Kidney epithelial cell (primary cell): ENCODE measurements at places on chromosomes 12 and 14.

DNA sequence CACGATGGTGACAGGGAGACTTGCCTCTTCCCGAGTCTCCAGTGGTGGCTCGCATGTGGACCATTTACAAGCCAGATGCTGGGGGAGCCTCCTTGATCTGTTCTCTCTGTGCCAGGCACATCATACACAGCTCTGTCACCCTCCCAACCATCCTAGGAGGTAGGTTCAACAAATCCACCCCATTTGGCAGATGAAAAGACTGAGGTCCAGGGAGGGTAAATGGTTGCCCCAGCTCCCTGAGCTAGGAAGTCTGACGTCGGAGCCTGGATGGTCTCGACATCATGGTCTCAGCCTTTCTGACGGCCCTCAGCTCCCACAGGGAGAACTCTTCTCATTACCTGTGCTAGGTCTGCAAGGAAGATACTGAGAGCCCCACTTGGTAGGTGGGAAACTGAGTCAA lies 189.6 kb downstream of the RBM19 start:
- no peak for DNase-seq

DNA sequence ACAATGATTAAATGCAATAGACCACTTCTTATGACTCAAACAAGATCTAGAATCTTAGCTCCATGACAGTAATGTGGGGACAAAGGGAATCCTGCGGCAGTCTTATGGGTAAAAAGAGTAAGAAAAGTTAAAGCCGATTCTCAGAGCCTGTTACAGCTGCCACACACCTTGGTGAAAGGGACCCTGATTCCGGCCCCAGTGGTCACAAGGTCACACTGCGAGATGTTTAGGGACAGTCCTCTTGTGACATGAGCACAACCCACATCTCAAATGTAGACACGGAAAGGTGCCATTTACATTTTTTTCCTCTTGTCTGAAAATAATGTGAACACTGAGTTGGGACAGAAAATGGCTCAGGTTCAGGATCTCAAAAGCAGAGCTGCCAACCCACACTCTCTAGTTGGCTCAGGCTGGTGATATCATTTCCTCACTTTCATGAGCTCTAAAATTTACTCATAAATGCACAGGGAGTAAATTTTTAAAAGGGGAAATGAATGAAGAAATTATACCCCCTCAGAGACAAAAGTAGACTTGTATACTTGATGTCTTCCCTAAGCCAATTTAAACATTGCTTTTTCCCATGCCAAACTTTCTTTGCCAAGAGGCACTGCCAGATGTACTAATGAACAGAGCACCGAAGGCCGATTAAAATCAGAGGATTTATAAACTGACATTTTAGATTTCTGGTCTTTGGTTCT lies 113.1 kb upstream of the OVCH1 start:
- DNase-seq, result no peak

- no peak for DNase-seq
Observed at GRCh38 chr14:52241087-52241793, 26.3 kb upstream of the PTGDR start.

GRCh38 chr12:26112703-26113147 lies 12.1 kb downstream of the BHLHE41 start:
- DNase-seq, result no peak

- no peak for DNase-seq
Observed at GRCh38 chr14:103343905-103344797, 10.1 kb downstream of the EIF5 start.

- DNase-seq, result no peak
Observed at GRCh38 chr14:29144621-29145020, 378.0 kb downstream of the FOXG1 start.

DNA sequence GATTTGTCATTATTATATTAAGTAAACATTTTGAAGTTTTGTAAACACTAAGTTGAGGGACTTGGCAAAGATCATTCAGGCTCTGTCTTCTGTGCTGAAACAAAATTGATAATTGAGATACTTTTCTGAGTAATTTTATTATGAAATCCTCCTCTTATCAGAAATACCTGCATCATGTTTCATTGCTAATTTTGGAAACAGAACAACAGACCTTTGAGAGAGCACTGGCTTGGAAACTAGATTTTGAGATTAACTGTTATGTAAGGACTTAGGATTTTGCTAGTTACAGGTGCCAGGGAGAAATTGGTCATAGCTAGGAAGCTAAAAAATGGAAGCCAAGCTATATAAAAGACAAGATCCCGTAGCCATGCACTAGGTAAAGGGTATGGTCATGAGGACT lies 201.7 kb upstream of the DCN start:
- no peak for DNase-seq

DNA sequence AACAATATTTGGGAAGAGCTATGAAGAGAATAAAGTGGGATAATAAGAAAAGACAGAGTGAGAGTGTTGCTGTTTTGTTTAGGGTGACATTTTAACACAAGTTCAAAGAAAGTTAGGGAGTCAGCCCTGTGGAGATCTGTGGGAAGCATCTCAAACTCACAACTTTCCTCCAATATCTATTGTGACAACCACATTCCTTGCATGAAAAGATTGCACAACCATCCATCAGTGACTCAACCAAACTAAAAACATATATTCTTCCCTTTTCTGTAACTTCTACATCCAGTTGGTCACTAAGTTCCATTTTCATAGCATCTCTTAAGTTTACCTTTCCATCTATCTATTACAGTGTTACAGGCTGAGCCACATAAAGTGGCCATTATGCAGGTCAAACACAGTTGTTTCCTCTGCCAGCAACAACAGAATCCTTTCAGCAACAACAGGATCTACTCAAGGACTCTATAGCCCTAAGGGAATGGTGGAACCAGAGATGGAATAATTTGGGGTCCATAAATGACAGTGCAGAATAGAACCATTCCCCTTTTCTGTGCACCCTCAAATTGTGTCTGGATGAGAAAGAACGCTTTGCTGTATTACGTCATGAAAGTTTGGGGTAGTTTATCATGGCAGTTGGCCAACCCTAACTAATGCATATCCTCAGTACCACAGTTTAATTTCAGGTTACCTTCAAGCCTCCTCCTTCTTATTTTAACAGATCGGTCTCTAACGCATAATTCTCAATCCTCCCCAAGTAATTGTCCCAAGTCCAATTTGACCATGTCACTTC lies 118.8 kb downstream of the ST8SIA1 start:
- DNase-seq, result no peak

- DNase-seq, result no peak
Observed at GRCh38 chr12:2378835-2379330, 326.1 kb downstream of the CACNA1C start.

DNA sequence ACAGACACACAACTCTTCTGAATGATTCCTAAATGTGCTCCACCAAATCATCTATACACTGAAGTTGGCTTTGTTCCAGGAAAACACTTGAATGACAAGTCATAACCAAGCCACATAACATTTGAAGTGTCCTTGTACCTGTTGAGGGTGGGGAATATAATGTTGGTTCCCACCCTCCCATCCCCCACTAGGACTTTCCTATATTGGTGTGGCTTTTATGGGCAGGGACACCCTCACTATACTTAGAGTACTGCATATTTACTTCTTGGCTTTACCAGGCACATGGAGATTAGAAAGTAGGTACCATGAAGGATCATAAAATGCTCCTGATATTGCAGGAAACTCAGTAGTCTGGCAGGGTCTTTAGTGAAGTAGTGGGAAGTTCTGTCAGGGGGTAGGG lies 9.7 kb upstream of the BHLHE41 start:
- DNase-seq, result no peak

DNA sequence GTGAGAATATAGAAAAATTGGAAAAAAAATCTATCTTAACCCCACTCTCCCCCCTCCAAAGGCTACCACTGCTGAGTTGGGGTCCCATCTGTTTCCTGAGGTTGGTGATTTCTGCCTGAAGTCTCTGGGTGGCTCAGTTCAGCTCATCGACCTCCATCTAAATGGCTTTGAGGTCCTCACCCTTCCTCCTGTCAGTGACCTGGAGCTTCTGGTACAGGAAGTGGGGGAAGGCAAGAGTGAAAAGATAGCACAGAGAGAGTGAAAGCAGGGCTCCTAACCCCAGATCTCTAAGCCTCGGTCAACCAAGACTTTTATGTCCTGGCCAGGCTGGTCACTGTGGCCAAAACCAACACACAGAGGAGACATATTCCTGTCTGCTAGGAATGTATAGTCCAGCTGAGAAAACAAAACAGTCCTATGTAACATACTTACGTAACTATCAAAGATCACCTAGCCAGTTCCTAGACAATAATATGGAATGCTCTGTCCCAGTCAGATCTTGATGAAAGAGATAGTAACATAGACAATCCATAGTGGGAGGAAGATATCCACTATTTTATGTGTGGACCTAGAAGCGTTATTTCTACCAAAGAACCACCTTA lies 12.3 kb upstream of the KRT73 start:
- no peak for DNase-seq

- DNase-seq, result no peak
Observed at GRCh38 chr12:1926251-1926657, 7.8 kb upstream of the CACNA2D4 start.

- DNase-seq, result no peak
Observed at GRCh38 chr14:71967704-71968103, 35.5 kb downstream of the RGS6 start.

GRCh38 chr14:36989806-36990205 lies 182.6 kb downstream of the SLC25A21 start:
- no peak for DNase-seq

DNA sequence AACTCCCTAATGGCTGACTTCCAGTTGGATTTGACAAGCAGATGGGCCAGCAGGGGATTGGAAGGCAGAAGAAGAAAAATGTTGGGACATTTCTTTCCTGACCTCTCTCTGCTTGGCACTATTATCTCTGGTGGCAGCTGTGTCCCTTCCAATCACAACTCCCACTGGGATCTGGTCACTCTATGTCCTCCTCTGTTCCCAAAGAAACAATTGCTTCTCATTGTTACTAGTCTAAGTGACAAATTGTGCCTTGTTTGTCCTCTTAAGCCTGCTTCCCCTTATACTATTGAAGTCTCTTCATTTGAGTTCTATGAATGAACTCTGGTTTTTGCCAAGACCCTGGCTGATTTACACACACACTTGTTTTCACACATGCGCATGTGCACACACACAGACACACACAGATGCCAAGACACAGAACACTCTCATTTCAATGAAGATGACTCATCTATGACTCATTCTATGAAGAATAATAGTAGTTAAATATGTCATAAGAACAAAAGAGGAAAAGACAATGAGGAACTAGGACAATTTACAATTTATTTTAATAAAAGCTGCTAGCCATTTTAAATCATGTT lies 83.0 kb upstream of the FAR2 start:
- DNase-seq, result no peak

GRCh38 chr14:70808416-70809224 lies 693 bp downstream of the MAP3K9 start:
- no peak for DNase-seq

- no peak for DNase-seq
Observed at GRCh38 chr12:25100194-25101091, 94.5 kb downstream of the DNAI7 start.

- no peak for DNase-seq
Observed at GRCh38 chr12:113359133-113359938, 949 bp downstream of the PLBD2 start.

- DNase-seq, result no peak
Observed at GRCh38 chr14:85142982-85143381, 387.0 kb upstream of the FLRT2 start.

DNA sequence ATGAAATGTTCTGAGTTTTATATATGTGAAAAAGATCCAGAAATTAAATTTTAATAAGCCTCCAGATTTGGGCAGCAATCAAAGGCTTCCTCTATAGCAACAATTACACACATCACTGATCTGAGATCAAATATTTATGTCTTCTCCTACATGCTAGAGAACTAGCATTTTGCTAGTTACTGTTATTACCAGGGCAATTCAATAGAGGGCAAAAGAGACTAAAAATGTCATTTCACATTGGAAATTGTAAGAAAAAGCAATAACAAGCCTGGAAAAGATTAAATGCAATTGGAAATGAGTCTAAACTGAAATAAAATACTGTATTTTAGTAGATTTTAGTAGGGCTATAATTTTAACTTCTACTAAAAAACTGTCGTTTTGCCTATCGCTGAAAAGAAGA lies 32.6 kb upstream of the ANO6 start:
- no peak for DNase-seq

DNA sequence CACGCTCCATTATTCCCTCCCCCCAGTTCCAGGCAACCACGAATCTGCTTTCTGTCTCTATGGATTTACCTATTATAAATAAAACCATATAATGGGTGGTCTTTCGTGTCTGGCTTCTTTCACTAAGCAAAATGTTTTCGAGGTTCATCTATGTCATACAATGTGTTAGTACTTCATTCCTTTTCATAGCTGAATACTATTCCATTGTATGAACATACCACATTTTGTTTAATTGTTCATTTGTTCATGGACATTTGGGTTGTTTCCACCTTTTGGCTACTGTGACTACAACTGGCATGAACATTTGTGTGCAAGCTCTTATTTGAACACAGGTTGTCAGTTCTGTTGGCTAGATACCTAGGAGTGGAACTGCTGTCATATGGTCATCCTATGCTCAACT lies 12.9 kb upstream of the PAPOLA start:
- DNase-seq, result no peak

- no peak for DNase-seq
Observed at GRCh38 chr12:88985631-88986030, 366.7 kb downstream of the DUSP6 start.

- DNase-seq, result no peak
Observed at GRCh38 chr14:34420547-34421150, 41.4 kb downstream of the SPTSSA start.

GRCh38 chr14:67619446-67620216 lies at the start of gene ARG2:
Gene ARG2, plus strand, starts transcription at chr14:67619920. Its CDS starts 58 bp downstream, at chr14:67619978.
- DNase-seq, result peak; percentile 89

GRCh38 chr12:112961074-112961473 lies 17.2 kb upstream of the OAS2 start:
- DNase-seq, result no peak

DNA sequence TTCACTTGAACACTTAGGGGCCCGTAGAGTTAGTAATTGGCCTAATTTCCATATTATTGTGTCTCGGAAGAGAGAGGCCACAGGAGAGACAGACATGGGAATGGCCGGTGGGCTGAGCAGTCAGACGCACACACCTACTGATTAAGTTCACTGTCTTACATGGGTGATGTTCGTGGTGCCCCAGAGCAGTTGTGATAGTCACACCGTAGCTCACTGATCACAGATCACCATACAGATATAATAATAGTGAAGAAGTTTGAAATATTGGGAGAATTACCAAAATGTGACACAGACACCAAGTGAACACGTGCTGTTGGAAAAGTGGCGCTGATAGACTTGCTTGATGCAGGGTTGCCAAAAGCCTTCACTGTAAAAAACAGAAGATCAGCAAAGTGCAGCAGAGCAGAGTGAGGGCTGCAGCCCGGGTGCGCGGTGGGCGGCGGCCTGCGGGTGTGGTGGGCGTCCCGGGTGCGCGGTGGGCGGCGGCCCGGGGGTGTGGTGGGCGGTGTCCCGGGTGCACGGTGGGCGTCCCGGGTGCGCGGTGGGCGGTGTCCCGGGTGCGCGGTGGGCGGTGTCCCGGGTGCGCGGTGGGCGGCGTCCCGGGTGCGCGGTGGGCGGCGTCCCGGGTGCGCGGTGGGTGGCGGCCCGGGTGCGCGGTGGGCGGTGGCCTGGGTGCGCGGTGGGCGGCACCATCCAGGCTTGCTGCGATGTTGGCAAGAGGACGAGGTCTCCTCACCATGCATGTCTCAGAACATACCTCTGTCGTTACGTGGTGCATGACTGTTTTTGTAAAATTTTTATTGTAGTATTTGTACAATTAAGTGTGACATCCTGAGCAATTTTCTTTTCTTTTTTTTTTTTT lies 34.3 kb upstream of the TEX22 start:
- no peak for DNase-seq

GRCh38 chr14:40213701-40214100 lies 781.5 kb upstream of the FBXO33 start:
- no peak for DNase-seq
